ENCODE measurements at places on chromosomes 7 and 10.

DNA sequence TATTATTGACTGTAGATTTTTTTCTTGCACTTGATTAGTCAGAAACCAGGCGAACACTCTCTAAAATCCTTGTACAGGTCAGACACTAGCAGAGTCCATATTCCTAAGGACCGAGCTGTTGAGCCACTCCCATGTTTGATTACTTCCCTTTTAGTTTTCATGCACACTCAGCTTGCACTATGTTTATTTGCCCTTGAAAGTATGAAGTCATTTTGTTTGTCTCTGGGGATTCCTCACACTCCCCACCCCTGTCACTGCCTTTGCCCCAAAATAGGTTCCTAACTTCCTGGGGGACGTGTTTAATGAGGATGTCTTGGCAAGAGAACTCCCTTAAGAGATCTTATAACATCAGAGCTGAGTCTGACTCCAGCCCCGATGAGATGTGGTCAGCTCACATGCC lies 182.1 kb downstream of the EVX1 start:
- DNase-seq: no peak

- DNase-seq: no peak
These were observed 87.4 kb upstream of the RSU1 start for GRCh38 chr10:16904639-16905061.

DNA sequence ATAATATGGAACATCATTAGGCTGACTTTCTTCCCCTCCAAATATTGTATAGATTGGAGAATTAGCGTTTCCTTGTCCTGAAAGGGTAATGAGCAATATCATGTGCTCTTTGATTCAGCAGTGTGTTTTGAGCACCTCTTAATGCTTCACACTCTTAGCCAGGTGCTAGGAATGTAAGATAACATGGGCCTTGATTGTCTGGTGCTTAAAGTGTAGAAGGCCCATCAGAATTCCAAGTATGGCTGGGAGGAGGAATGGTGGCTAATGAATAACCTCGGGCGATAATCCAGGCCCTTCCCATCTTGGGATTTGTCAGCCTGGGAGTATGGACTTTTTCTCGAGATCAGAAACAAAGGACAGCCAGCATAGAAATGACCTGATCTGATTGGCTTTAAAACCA lies 8.6 kb downstream of the TSPAN13 start:
- DNase-seq: no peak

DNA sequence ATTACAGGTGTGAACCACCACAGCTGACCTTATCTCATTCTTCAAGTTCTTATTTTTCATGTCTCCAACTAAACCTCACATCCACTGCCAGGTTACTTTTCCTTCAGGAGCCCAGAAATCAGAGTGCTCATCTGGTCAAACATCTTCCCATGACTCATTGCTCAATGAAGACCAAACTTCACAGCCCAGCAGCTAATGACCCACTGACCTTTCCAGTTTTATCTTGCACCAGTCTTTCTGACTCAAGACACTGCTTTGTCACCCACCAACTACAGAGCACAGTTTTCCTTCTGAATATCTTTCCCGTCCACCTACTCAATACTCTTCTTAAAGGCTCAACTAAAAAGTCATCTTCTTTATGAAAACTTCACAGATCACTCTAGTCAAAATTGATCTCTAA lies 245.1 kb downstream of the CHCHD3 start:
- no peak for DNase-seq

- no peak for DNase-seq
These were observed 102.5 kb downstream of the IMMP2L start for GRCh38 chr7:111459757-111460280.

- no peak for DNase-seq
These were observed 5.8 kb downstream of the ZNF365 start for GRCh38 chr10:62380016-62380415.

DNA sequence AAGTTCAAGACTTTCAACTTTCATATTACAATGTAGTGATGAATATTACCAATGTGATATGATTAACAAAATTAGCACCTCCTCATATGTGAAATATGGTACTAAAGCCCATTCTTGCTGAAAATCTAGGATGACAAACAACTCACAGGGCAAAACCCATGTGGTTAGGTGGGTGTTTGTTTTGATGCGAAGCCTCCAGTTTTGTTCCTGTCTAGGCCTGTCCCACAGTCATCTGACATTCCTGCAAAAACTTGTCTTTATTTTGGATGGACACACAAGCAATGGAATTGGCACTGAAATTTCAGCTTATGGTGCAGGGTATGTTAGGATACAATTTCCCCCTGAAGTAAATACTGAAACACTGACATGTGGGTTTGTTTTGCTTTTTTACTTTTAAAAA lies 95.3 kb downstream of the PARD3 start:
- DNase-seq: no peak

DNA sequence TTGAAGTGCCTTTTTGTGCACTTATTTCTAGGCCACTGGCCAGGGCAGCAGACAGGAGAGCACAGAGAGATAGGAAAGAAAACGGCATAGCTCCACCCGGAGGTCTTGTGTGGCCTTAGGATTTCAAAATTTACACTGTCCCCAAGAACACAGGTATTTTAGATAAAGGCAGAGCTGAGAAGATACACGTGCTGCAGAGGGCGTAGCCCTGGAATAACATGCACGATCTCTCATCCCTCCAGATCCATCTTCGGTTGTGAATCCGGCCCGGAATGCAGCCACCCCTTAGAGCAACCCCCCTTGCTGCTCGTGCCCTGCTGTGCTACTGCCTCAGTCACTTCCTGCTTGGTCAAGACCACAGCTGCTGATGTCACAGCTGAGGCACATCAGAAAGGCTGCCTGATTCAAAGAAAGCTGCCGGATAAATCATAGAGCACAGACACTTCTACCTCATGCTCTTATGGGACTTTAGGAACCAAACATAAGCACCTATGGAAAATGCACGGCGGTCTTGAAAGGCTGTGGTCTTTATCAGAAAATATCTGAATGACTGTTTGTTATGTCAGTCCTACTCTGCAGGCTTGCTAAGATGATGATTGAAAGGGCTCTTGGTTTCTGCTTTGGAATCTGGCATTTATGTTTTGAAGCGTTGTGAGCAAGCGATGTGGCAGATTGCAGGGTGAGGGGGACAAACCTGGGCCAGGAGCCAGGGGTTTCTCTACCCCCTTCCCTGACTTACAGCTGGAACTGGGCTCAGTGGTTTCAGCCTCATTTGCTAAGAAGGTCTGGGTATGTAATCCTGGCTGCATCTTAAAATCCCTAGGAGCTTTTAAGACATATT lies 152.0 kb downstream of the SVIL start:
- no peak for DNase-seq

- DNase-seq: no peak
These were observed 8.0 kb downstream of the KDM7A start for GRCh38 chr7:140168816-140169215.

- no peak for DNase-seq
These were observed 72.0 kb downstream of the FAM53B start for GRCh38 chr10:124672181-124672638.

DNA sequence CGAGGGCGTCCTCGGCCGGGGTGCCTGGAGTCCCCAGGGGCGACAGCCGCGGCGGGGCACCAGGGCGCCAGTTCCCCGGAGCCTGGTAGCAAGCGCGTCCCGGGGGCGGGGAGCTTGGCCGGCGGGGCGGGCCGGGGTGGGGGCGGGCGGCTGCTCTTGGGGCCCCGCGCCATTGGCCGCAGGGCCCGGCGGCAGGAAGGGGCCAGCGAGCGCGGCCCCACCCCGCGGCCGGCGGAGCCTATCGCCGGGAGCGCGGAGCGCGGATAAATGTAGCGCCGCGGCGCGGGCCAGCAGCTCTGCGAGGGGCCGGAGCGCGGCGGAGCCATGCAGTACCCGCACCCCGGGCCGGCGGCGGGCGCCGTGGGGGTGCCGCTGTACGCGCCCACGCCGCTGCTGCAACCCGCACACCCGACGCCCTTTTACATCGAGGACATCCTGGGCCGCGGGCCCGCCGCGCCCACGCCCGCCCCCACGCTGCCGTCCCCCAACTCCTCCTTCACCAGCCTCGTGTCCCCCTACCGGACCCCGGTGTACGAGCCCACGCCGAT lies at the start of gene HHEX:
HHEX (plus strand) TSS at position 293 of the 548 bp plus-strand sequence; CDS start at position 325, 32 bp downstream.
- no peak for DNase-seq

DNA sequence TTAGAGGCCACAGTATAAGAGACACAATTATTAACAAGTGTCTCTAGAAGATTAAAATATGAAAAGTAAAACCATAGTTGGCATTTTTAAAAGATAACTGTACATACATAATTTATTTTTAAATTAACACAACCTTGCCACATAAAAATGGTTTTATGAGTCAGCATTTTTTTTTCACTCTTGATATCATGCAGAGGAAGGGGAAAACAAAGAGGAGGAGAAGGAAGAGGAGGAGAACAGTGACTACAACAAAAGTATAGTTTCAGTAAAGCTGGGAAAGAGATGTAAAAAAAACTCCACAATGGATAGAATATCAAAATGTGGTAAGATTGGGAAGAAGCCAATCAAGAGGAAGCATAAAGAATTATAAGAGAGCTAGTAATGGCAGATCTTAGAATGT lies 34.0 kb downstream of the CH25H start:
- no peak for DNase-seq

DNA sequence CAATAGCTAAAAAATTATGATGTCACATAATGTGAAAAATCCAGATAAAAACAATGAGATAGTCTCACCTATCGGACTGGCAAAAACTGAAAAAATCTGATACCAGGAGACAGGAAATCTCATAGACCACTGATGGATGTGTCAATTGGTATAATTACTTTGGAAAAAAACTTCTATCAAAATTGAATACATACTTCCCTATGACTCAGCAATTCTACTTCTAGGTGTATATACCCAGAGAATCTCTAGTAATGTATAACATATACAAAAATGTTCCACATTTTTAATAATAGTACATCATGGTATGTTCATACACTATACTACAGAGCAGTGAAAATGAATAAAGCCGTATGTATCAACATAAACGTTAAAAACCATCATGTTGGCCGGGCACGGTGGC lies 34.9 kb downstream of the SHTN1 start:
- DNase-seq: no peak

DNA sequence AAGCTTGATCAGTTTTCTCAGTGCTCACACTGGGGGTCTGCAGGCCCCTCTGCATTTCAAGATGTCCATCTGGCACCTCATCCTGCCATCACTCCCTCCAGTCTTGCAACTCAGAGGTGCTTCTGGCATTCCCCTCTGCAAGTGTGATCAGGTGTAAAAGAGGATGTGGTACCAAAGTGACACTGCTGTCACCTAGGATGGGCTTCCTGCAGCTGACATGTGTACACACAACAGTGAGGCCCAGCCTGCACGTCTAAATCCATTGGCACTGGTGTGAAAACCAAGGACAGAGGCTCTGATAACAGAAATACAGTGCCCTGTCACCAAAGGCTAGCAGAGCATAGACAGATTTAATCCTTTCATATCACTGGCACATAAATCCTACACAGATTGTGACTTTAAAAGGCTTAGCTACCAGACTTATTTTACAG lies 162.5 kb upstream of the CELF2 start:
- no peak for DNase-seq

DNA sequence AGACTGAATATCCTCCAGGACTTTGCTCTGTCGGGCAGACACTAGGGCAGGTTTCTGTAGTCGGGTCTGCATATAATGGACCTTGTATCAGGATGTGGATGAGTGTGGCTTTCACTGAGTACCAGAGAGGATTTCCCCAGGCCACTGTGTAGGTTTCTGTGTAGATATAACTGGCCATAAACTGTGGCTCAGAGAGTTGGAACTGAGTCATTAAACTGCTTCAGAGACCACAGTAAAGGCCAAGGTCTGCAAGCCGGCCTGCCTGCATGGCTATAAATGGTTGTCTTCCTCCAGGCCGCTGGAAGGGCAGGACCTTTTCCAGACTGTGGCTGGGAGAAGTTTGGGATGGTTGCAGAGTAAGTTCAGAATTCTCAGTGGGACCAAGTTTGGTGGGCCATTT lies 16.9 kb downstream of the ZNF92 start:
- no peak for DNase-seq

DNA sequence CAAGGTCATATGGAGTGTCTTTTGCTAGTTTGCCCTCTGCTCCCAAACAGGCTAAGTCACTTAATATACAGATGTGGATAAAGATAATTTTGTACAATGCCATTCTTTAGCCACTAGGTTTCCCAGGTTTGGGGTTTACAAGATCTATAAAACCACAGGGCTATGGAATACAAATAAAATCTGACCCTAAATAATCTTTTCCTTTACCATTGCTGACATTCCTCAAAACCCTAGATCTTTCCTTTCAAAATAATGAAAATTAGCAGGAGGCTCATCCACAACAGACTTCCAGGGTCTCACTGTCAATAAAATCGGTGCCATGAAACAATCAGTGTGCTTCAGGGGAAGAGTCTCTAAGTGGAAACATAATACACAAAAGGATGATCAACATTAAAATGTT lies 148.4 kb downstream of the CPEB3 start:
- DNase-seq: no peak

GRCh38 chr7:106537119-106537518 lies 123.8 kb downstream of the CCDC71L start:
- DNase-seq: no peak

DNA sequence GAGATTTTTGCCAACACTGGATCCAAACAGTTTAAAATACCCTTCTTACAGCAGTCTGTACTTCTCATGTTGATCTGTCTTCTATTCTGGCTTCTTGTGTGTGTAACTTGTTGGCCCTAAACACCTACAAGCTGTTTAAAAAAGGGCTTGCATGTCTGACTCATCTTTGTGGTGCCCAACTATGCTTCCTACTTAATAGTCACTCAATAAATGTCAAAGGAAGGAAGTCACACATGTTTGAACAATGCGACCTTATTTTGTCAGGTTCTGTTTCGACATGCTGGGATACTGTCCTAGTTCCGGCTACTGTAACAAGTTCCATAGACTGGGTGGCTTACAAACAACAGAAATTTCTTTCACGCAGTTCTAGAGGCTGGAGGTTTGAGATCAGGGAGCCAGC lies 9.4 kb upstream of the GRK5 start:
- DNase-seq: no peak

DNA sequence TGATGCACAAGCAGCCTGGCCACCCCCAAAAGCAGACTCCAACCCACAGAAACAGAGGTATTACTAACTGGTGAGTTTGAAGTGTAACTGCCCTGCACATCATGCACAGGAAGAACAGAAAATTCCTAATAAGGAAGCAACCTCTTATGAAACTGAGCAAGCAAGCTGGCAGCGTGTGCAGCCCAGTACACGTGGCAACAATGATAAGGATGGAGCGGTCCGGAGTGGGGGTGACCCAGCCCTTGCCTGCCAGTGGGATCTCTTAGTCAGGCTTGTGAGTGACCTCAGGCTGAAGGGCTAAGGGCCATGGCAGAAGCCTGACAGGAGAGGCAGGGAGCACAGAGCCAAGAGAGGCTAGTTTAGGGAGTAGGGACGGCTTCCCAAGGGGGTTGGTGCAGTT lies 22.1 kb upstream of the AOAH start:
- no peak for DNase-seq

GRCh38 chr10:49734676-49735075 lies 27.4 kb downstream of the OGDHL start:
- DNase-seq: no peak
